ENCODE measurements at places on chromosomes 12 and 14.
A peak's percentile ranks its signal among the peaks of the same experiment; 100 is the strongest.

DNA sequence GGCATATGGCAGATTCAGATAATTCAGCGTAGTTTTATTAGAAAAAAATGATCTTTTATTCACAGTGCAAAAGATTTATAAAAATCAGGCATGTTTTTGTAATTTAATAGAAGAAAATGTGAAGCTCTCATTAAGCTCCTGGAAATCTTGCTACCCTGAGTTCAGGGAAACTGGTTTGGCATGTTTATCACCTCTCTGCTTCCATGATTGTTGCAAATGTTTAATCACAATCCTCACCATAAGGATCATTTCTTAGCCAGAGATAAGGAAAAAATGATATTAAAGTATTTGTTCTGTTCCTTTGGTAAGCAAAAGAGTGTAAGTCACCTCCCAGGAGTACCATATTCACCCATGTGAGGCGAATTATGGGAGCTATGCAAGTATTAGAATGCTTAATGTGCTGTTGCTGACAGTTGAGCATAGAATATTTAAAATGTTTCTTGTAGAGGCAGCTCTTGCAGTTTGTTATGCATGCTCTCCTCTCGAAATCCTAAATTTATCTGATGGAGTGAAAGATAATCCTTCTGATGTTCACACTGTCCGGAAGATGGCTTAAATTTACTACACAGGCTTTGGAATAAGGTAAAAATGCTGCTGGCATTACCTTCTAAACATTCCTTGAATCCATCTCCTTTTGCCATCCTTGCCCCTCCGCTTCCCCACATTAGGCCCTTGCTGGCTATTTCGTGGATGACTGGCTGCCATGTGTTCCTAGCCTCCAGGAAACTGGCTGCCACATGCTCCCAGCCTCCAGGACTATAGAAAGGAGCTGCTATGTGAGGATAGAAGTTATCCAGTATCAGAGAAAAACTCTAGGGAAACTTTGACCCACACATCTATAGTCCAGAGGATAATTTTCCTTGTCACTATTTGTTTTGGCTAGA lies 115.8 kb upstream of the CCDC198 start:
- H3K4me3 ChIP-seq, result no peak overlapping the region
- H3K4me1 ChIP-seq, result no peaks in the 10 kb centered on the region
- no peak overlapping the region for H3K27ac ChIP-seq
- no peaks in the 10 kb centered on the region for H3K27me3 ChIP-seq
- no peaks in the 10 kb centered on the region for H3K36me3 ChIP-seq

GRCh38 chr12:48819986-48820725 lies 1.9 kb downstream of the CACNB3 start:
- H3K36me3 ChIP-seq, result no peaks in the 10 kb centered on the region
- no peak for DNase-seq
- peaks cover 24% of the 10 kb centered on the region for H3K4me1 ChIP-seq
- H3K27ac ChIP-seq, result no peak overlapping the region

GRCh38 chr14:69612014-69612782 lies 802 bp downstream of the SUSD6 start:
- no peaks in the 10 kb centered on the region for H3K27me3 ChIP-seq
- peak overlapping the region; percentile 93 for H3K27ac ChIP-seq
- H3K4me3 ChIP-seq, result peak overlapping the region; percentile 80
- H3K36me3 ChIP-seq, result no peaks in the 10 kb centered on the region
- peak; percentile 54 for DNase-seq

GRCh38 chr14:76405627-76406026 lies 29.7 kb downstream of the ESRRB start:
- no peak overlapping the region for H3K4me3 ChIP-seq
- no peak overlapping the region for H3K27ac ChIP-seq
- no peaks in the 10 kb centered on the region for H3K4me1 ChIP-seq

- H3K36me3 ChIP-seq, result no peaks in the 10 kb centered on the region
- H3K4me1 ChIP-seq, result no peaks in the 10 kb centered on the region
- H3K4me3 ChIP-seq, result no peak overlapping the region
- peaks cover 4% of the 10 kb centered on the region for H3K27me3 ChIP-seq
Measured at GRCh38 chr12:123902821-123903220, 69.8 kb downstream of the CCDC92 start.

DNA sequence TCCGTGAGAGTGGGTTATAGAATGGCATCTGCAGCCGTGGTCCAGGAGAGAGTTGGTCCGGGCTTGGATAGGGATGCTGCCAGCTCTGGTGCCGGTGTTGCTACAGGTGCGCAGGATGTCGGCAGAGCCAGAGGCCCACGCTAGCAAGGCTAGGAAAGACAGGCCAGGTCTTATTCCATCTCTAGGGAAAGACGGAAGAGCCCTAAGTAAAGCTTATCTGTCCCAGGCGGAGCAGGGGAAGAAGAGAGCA lies 485 bp upstream of the PSME1 start:
- H3K4me1 ChIP-seq, result peaks cover 47% of the 10 kb centered on the region
- DNase-seq, result no peak
- no peaks in the 10 kb centered on the region for H3K27me3 ChIP-seq
- H3K4me3 ChIP-seq, result peak overlapping the region; percentile 100
- peak overlapping the region; percentile 97 for H3K27ac ChIP-seq
- H3K36me3 ChIP-seq, result peaks cover 29% of the 10 kb centered on the region

GRCh38 chr14:81341370-81341769 lies 58.8 kb downstream of the STON2 start:
- no peaks in the 10 kb centered on the region for H3K4me1 ChIP-seq
- no peak for DNase-seq
- H3K27ac ChIP-seq, result no peak overlapping the region
- no peaks in the 10 kb centered on the region for H3K27me3 ChIP-seq

- no peak overlapping the region for H3K27ac ChIP-seq
- H3K4me3 ChIP-seq, result no peak overlapping the region
- no peaks in the 10 kb centered on the region for H3K36me3 ChIP-seq
- no peaks in the 10 kb centered on the region for H3K4me1 ChIP-seq
- H3K27me3 ChIP-seq, result no peaks in the 10 kb centered on the region
Measured at GRCh38 chr12:44389038-44389437, 487.1 kb downstream of the NELL2 start.

DNA sequence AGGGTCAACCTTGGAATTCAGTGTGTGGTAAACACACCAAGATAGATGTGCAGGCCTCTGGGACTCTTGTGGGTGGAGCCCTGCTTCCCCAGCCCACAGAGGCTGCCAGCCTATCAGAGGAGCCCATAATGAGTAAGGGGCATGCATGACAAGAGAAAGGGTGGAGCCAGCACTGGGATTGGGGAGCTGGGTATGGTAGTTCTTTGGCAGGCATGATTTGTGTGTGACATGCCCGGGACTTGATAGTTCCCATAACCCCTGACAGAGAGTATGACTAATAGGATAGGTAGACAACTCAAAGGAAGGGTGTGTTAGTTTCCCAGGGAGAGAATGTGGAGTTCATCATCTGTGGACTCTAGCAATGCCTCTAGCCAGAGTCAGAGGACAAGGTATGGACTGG lies 143.0 kb downstream of the EMP1 start:
- no peak overlapping the region for H3K4me3 ChIP-seq
- H3K27me3 ChIP-seq, result no peaks in the 10 kb centered on the region
- DNase-seq, result no peak
- no peaks in the 10 kb centered on the region for H3K36me3 ChIP-seq
- H3K27ac ChIP-seq, result no peak overlapping the region
- H3K4me1 ChIP-seq, result no peaks in the 10 kb centered on the region

DNA sequence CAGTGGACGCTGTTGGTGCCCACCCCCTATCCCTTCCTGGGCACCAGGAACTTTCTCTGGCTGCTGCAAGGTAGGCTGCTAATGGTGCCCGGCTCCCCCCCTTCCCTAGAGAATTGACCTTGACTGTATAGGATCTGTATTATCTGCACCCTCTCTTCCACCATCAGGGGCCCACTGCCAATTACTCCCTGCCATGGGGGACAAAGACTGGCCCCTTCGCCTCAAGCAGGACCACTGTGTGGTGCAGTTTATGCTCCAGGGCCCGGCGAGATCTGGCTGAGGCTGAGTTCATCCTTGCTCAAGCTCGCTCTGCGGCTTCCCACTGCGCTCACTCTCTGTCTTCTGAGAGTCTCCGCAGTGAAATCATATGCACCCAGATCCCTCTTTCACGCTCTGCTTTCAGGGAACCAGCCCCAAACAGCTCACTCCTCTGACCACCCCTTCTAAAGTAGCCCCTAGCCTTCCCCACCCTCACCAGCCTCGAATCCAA lies 95.2 kb downstream of the LGMN start:
- peak overlapping the region; percentile 81 for H3K27ac ChIP-seq
- peak overlapping the region; percentile 58 for H3K4me3 ChIP-seq
- H3K36me3 ChIP-seq, result peaks cover 20% of the 10 kb centered on the region
- H3K4me1 ChIP-seq, result peaks cover 59% of the 10 kb centered on the region
- H3K27me3 ChIP-seq, result no peaks in the 10 kb centered on the region
- peak; percentile 66 for DNase-seq

DNA sequence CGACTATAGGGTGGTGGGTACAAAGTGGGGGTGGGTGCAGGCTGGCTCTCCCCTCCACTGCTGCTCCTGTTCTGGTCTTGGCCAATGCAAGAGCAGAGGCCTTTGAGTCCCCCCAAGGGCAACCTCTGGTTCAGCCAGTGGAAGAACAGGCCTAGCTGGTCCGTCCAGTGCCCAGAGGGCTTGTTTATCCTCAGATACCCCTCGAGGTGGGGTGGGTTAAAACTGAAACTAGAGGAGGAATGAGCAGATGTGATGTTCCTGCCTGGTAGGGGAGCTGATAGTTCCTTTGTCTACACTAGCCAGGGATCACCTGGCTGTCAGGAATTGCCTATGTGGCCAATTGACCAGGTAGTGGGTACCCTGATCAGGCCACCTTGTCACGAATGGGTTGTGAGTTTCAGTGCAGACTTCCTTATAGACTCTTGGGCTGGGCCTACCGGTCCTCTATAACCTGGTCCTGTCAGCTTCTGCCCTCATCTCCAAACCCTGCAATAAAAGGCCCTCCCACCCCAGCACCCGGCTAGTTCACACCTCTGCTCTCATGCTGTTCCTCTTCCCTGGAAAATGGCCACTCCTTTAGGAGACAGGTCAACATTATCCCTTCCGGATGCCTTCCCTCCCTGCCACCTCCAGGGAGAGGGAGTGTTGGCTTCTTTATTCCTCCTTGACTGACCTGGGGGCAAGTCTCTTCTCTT lies 10.7 kb upstream of the HSP90AA1 start:
- H3K4me3 ChIP-seq, result no peak overlapping the region
- peaks cover 10% of the 10 kb centered on the region for H3K4me1 ChIP-seq
- DNase-seq, result no peak
- H3K36me3 ChIP-seq, result no peaks in the 10 kb centered on the region

DNA sequence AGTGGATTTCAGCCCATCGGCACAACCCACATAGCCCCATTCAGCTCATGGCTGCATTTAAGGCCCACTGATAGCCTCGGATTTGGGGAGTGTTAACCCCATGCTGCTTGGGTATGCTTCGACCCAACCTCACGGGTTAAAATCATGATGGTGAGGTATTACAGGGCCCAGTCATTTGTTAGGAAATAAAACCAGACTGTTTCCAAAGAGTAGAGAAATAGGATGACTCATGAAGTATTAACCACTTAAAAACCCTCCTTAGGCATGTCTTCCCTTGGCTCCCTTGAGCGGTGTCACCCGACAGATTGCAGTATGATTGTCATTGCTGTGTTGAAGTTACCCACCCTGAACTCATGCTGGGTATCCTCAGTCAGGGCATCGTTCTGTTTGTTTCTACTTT lies 289.1 kb downstream of the CACNA1C start:
- no peak for DNase-seq
- peaks cover 57% of the 10 kb centered on the region for H3K4me1 ChIP-seq

DNA sequence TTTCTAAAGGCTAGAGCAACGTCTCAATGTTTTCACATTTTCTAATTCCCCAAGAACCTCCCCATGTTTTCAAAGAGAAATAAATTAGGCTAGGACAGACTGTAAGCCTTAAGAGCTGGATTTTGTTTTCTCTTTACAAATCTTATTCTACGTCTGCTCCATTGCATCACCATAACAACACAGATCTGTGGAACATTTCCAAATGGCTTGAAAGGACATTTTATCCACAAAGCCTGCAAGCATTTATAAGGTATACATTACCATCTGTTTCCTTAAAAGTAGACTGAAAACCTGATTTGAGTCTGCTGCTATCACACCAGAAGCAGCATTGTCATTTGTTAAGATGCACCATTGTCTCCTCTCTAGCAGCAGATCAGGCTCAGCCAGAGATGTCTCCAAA lies 115.3 kb upstream of the PLEKHA5 start:
- peaks cover 4% of the 10 kb centered on the region for H3K4me1 ChIP-seq
- no peaks in the 10 kb centered on the region for H3K27me3 ChIP-seq
- H3K36me3 ChIP-seq, result no peaks in the 10 kb centered on the region
- no peak for DNase-seq

GRCh38 chr12:123502163-123502704 lies 31.3 kb downstream of the RILPL1 start:
- H3K4me1 ChIP-seq, result no peaks in the 10 kb centered on the region
- H3K36me3 ChIP-seq, result peaks cover 20% of the 10 kb centered on the region
- no peak for DNase-seq
- no peak overlapping the region for H3K4me3 ChIP-seq
- H3K27ac ChIP-seq, result no peak overlapping the region

DNA sequence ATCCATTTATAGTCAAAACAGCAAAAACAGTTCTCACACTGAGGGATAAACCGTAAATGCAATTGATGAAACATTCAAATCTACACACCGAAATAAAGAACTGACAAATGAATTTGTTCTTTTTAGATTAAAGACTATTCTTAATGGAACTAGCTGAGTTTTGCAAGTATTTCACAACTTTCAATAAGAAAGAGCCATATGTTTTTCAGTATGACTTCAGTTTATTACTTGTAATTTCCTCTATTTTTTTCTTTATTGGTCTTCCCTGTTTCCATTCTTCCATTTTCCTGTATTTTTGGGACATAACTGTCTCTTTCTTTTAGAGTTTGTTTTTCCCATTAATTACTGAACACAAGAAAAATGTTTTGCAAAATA lies 4.3 kb downstream of the BCAT1 start:
- H3K27ac ChIP-seq, result no peak overlapping the region
- no peak for DNase-seq
- no peaks in the 10 kb centered on the region for H3K27me3 ChIP-seq
- H3K36me3 ChIP-seq, result no peaks in the 10 kb centered on the region

GRCh38 chr14:103521951-103522563 lies 573 bp downstream of the CKB start:
- H3K36me3 ChIP-seq, result no peaks in the 10 kb centered on the region
- H3K27ac ChIP-seq, result peak overlapping the region; percentile 82
- peak; percentile 60 for DNase-seq

Measured in lower lobe of right lung (tissue), 2 donors.